Progenitor cell of endocrine pancreas (in vitro differentiated cells): ENCODE measurements at places on chromosomes 2 and 18.

DNA sequence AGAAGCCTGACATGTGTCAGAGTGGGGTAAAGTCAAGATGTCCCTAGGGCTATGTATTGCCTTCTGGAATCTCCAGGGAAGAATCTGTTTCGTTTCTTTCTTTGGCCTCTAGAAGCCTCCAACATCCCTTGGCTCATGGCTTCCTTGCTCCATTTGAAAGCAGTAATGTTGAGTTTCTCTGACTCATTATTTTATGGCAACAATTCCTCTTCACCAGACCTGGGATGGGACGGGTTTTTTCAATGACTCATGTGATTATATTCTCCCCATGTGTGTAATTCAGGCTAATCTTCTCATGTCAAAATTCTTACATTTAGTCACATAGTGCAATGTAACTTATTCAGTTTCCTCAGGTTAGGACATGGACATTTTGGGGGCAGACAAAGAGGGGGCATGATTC is 1038.6 kb downstream of the CBLN2 start:
- DNase-seq = no peak

GRCh38 chr2:105330681-105331375 is 1.3 kb upstream of the TGFBRAP1 start:
- DNase-seq = no peak

- DNase-seq = no peak
Observed at GRCh38 chr2:163604941-163605555, 130.8 kb downstream of the FIGN start.

GRCh38 chr18:3593381-3593903 is 143.5 kb downstream of the TGIF1 start:
- no peak for DNase-seq

- DNase-seq = no peak
Observed at GRCh38 chr2:45577441-45577840, 33.6 kb downstream of the SRBD1 start.

DNA sequence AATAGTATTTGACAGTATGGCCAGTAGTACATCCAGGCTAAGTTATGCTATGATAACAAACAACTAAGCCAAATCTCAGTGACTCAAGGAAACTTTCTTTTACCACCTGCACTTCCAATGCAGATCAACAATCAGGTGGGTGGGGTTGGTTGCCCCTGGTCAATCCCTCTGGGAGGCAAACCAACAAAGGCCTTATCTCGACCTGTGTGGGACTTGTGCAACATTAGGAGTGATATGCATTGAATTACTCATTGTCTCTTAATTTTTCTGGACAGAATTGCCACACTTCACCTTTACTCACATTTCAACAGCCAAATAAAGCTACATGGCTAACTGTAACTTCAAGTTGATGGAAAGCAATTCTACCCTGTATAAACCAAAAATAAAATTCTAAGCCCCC is 1049.3 kb upstream of the CDH2 start:
- no peak for DNase-seq

DNA sequence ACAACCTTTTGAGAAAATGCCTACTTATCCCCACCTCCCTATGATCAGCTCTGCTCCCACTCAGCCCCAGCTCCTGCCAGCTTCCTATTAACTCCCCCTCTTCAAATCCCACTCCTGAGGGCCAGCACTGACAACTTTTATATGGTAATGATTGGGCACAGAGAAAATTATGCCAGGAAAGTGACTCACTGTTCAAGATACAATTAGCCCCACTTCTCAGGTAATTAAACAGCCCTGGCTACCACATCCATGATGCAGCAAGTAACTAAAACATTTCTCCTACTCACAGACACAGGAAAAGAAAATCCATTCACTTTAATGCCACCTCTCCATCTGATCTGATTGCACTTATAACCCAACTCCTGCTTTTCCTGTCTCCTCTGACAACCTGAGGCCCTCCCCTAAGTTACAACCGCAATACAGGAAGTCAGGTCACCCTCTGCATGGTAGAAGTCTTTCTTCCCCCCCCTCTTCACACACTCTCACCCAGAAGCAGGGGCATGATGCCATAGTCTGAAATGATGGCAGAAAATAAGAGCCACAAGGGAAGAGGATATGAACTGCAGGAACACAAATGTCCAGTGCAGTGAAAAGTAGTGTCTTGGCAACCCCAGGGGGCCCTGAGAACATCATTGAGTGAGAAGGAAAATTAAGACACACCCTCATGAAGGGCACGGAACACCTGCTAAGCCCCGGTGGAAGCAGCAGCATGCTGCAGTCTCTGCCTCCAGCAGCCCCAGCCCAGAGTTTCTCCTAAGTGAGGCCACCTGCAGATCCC is 54.4 kb downstream of the STK39 start:
- no peak for DNase-seq

DNA sequence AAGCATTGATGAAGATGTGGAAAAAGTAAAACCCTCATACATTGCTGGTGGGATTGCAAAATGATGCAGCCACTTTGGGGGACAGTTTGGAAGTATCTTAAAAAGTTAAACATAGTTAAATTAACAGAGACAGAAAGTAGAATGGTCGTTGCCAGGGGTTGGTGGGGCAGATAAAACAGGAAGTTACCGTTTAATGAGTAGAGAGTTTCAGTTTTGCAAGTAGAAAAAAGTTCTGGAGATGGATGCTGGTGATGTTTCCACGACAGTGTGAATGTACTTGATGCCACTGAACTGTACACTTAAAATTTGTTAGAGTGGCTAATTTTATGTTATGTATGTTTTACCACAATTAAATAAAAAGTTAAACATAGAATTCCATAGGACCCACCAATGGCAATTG is 44.5 kb upstream of the EGR4 start:
- DNase-seq = no peak

- DNase-seq = no peak
Observed at GRCh38 chr2:25853038-25853638, 25.1 kb downstream of the ASXL2 start.

DNA sequence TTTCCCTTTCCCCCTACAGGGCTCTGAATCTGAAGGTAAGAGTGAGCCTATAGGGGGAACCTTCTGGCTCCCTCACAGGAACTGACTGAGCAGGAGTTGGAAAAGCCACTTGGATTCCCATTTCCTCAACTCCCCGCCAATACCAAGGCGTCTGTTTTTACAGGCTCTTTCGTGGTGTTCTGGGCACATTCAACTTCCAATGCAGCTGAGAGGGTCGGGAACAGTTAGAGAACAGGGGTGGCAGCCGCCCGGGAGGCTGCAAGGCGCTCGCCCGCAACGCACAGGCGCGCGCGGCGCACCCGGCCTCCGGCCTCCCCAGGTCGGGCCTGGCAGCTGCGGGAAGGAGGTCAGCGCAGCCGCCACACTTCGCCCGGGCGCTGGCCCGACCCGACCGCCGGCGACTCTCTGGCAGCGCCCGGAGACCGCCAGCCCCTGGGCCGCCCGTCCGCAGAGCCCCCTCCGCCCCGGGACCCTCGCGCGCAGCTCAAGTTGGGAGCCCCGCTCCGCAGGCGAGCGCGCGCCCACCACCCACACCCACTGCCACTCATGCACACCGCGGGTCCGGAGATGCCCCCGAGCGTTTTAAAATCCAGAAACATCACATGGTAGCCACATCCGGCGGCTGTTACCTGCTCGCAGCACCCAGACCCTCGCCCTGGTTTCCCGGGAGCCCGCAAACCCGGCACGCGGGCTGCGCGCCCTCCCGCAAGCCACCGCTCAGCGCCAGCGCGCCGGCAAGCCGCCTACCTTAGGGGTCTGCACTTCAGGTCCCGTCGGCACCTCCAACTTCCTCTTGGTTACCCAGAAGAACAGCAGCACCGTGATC is 816 bp downstream of the GALNT14 start:
- peak; percentile 15 for DNase-seq
